ENCODE measurements at places on chromosomes 2 and 18.

DNA sequence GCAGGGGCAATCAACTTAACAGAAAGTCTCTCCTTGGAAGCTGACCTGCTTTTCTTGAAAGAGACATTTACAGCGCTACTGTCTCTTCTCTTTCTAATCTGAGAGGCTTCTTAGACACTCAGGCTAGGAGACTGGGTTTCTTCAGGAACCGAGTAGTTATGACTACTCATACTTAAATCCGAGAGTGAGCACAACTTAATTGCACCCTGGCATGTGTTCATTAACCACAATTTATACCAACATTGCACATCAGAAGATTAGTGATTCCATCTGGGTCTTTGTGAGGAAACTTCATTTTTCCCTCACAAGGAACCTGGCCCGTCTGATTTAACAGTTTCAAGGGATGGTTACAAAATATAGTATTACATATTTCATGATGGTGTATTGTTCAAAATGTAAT lies 176.9 kb downstream of the UBE2E3 start:
- no peak for DNase-seq

DNA sequence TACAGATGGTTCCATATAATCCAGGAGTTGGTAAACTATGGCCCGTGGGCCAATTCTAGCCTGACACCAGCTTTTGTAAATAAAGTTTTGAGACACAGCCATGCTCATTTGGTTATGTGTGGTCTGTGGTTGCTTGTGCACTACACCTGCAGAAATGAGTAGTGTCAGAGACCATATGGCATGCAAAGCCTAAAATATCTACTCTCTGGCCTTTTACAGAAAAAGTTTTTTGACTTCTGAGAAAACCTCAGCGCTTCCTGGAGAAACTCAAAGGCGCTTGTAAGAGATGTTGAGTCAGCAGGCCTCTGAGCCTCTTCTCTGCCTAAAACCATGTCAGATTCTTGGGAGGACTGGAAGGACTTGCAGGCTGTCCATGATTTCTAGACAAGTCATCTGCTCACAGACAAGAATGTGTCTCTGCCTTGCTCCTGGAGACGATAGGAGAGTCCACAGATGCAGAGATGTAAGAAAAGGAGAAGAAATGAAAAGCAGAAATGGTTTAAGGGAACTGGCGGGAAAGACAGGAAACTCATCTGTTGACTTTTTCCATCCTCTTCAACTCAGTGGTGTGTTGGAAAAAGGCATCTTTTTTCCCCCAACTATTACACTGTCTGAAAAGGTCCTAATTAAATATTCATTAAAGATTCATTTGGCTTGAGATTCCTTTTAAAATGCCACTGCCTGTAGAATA lies 5.2 kb downstream of the TTC39C start:
- peak; percentile 32 for DNase-seq

GRCh38 chr2:203714112-203714511 lies 7.7 kb downstream of the CD28 start:
- no peak for DNase-seq

- no peak for DNase-seq
Observed at GRCh38 chr18:44700652-44701051, 20.0 kb downstream of the SETBP1 start.

- no peak for DNase-seq
Observed at GRCh38 chr2:199596549-199596948, 138.8 kb upstream of the SATB2 start.

- DNase-seq, result no peak
Observed at GRCh38 chr2:176111846-176112374, 4.7 kb upstream of the HOXD10 start.

DNA sequence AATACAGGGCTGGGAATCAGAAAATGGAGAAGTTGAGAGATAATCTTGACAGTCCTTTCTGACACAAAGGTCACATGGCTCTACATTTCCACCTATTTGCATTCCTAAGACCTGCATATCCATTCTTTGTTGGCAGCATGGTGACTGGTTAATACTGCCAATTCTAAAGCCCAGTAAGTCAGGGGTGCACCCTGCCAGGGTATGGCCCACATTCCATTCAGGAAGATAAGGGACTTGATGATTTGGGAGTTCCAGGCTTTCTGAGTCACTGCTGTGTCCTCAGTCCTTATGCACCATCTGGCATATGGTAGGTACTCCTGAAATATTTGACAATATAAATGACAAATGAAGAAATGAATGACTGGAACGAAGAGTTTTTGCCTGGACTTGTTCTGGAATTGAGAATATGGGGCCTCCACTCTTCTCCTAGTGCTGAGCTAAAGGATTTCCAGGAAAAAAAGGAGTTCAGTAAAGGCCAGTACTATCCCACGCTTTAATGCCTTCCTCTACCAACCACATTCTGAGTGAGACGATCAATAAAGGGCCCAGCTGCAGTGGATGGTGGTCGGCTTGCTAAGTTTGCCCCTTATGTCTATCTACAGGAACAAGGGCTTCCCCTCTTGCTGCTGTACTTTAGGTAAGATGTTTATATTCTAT lies 31.7 kb upstream of the EIF2AK3 start:
- no peak for DNase-seq

GRCh38 chr2:100977511-100977910 lies 24.6 kb upstream of the RPL31 start:
- no peak for DNase-seq

All from activated naive CD4-positive, alpha-beta T cell treated with anti-CD3 and anti-CD28 coated beads, Interleukin-2, amount 50 U/mL, for 16 hours (primary cell).